ENCODE measurements at places on chromosomes 3 and 15.

GRCh38 chr3:14583548-14584091 lies 43.5 kb upstream of the GRIP2 start:
- DNase-seq = no peak

DNA sequence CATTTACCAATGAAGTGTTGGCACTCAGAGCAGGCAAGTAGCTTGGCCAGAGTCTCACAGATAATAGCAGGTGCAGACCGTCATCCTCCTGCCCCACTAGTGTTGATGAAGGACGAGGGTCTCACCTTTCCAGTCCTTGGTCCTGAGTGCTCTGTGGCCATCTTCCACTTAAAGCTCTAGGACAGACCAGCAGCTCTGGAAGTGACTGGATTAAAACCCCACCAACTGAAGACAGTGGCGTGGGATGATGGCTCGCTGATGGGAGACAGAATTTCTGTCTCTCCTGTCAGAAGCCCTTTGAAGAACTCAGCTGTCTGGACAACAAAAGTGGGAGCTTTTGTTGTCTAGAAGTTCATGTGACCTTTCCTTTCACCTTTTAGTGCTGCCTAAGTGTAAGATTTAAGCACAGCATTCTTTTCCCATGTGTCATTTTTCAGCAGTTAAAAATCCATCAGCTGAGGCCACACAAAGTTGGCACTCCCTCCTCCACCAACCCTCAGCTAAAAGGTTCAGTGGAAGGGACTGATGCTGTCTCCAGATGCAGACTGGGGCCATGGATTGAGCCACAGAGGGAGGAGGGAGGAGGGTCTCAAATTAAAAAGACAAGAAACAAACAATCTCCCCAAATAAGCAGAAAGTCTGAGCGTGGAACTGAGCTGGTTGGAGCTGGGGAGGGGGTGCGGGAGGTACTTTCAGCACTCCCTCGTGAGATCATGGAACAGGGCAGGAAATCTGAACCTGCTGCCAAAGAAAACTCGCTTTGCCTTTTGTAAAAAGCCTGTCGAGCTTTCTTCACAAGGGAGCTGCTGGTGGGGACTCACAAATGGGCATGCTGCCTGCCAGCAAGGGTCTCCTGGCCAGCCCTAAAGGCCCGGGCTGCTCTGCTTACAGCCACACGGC lies 148.5 kb upstream of the CTDSPL start:
- no peak for DNase-seq

DNA sequence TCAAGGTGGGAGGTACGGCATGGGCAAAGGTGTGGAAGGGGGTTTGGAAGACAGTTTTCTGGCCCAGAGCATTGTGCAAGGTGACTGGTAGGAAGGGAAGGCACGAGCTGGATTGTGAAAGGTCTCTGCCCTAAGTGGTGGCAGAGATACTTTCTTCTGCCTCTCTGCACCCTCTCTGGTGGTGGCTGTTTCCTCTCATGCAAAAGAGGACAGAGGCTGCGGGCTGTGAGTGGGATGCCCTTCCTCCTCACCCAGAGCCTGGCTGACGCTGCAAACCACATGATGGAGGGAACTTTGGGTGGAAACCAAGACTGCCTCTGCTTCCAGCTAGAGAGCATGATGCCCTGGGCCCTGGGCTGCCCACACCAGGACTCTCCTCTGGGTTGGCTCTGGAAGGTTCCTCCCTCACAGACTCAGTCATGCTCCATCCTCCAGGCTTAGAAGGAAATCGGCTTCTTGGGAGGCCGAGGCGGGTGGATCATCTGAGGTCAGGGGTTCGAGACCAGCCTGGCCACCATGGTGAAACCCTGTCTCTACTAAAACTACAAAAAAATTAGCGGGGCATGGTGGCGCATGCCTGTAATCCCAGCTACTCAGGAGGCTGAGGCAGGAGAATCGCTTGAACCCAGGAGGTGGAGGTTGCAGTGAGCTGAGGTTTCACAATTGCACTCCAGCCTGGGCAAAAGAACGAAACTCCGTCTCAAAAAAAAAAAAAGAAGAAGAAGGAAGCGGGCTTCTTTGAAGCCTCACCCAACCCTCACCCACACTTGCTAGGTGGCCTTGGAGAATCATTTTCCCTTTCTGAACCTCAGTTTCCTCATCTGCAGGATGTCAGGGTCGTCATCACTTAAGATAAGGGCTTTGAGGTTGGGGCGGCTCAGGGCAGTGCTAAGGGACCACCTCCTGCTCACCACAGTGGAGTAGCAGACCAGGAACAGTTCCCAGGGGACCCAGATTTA lies 8.3 kb downstream of the PSTPIP1 start:
- DNase-seq = no peak

DNA sequence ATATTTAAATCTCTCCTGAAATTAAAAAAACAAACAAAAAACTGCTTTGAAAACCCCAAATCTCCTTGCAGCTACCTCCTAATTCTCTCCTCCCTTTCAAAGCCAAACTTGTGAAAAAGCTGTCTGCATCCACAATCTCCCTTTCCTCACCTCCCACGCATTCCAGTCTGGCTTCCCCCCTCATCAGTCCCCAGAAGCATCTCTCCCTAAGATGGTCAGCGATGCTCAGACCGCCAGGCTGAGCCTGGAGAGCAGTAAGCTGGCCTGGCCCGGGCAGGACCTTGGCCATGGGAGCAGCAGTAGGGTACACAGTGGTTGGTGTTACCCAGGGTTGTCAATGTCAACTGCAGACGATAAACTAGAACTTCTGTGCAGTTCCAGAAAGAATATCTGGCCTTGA lies 32.9 kb upstream of the BLM start:
- no peak for DNase-seq

DNA sequence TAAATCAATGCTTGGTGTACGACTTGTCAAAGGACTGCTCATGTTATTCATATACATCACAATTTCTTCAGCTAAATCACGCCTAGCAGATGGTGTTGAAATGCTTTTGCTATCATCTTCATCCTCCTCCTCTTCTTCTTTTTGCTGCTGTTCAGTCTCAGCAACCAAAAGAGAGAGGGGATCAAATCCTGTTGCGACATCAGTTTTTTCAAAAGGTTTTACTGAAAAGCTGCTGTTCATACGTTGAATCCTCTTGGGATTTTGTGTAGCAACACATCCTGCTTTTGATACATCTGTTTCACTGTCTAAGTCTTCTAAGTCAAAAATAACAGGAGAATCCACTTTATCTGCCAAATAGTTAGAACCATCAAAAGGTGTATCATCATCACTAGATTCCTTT lies 69.0 kb downstream of the SLC24A1 start:
- DNase-seq = no peak

GRCh38 chr15:96582473-96582872 lies 252.0 kb downstream of the NR2F2 start:
- no peak for DNase-seq

- no peak for DNase-seq
Measured at GRCh38 chr3:156341831-156342416, 213.0 kb downstream of the SSR3 start.

- DNase-seq = no peak
Measured at GRCh38 chr3:17811646-17812045, 69.2 kb upstream of the TBC1D5 start.

Data from hindlimb muscle (tissue), 1 donor.